ENCODE measurements at places on chromosomes 3 and 15.

GRCh38 chr15:81157195-81157938 is 23.3 kb downstream of the CFAP161 start:
- DNase-seq = no peak

- no peak for DNase-seq
Measured at GRCh38 chr15:98703126-98703685, 54.9 kb downstream of the IGF1R start.

DNA sequence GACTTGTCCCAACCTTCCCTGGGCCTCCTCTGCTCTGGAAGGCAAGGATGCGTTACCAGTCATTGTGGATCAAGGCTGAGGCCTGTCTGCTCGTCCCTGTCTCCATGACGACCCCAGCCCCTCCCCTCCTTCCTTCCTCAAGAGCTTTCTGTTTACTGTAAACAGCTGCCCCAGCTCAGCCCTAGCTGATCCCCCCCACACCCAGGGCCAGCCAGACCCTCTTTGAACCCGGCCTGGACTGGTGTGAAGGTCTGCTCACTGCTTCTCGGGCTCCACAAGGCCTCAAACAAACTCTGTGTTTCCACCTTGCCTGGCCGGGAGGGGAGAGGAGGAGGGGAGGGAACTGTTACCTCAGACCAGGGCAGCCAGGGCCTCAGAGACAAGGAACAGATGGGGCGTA is 16.9 kb downstream of the VPS18 start:
- DNase-seq = no peak

DNA sequence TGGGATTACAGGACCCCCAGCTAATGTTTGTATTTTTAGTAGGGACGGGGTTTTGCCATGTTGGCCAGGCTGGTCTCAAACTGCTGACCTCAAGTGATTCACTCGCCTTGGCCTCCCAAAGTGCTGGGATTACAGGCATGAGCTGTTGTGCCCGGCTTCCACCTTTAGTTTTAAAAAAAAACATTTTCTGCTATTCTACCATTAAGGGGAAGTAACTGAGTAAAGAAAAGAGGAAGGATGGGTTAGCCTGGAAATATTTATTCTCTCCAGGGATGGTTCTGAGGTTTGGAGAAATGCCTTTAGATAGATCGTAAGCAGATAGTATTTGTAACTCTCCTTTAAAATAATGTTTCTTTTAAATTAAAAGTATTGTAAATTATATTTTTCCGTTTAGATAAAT is 3.1 kb downstream of the AP4E1 start:
- no peak for DNase-seq

DNA sequence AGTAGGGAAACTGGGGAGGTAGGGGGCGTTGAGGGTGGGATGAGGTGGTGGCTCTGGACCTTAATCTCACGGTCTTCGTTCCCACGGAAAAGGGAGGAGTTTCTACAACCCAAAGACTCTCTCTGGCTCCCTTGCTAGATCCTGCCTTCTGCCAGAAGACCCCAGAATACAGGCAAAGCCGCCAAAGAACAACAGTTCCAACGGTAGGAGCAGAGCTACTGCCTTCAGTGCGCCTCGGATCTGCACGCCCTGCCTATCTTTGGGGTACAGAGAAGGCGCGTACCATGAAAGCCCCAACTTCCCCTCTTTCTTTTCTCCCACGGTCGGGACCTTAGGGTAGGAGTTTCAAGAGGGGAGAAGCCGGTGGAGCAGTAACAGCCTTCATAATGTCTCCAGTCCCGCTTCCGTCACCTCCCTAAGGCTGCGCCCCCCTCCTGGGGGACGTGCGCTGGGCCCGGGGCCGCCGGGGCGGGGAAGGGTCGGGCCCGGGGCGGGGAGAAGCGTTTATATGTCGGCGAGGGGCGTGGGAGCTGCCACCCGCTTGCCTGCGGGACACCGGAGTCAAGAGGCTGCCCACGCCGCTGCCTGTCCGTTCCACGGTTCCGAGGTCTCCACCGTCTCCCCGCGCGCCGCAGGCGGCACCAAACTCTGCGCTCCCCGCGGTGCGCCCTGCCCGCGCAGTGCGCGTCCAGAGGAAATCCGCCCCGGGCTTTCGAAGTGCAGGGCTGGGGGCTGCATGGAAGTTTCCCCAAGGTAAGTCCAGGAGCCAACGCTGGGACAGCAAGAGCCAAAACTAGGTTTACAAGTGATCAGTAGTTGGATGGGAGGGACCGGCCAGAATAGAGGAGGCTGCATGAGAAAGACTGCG is at the start of gene COL6A6:
COL6A6 (plus strand) TSS at position 533 of the 868 bp plus-strand sequence. CDS start 43,188 bp downstream, outside the sequence.
- DNase-seq = no peak

DNA sequence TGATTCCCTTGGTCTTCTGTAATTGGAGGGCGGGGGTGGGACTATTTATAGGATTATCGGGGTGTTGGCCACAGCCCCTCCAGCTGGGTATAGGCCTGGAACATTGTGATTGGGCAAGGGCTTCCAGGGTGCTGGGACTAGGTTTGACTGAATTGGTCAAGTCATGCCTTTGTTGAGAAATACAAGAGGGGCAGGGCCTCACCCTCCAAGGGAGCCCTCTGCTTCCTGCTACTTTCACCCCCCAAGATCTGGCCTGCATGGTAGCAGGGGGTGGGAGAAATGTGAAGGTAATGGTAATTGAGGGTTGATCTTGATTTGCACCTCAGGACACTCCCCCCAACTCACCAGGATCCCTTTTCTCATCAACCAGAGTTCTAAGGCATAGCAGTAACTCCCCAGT is 25.2 kb downstream of the TRIM71 start:
- DNase-seq = no peak

- no peak for DNase-seq
Measured at GRCh38 chr3:55735976-55736375, 248.9 kb upstream of the WNT5A start.

DNA sequence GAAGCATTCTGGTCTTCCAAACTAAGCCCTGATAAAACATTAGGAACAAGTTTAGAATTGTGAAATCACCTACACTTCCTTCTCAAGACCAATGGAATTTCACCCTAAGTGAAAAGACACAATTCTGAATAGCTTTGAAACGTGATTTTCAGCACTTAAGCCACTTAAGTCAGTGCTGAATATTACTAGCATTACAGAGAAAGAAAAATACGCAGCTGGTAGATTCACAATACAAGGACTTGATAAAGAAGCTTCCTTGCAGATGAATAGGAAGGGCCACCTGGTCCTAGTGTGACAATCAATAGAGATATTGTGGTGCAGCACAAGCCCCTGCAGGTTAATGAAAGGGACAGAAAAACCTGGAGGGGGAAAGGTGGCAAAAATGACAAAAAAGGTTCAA is 353.1 kb upstream of the ALCAM start:
- no peak for DNase-seq

DNA sequence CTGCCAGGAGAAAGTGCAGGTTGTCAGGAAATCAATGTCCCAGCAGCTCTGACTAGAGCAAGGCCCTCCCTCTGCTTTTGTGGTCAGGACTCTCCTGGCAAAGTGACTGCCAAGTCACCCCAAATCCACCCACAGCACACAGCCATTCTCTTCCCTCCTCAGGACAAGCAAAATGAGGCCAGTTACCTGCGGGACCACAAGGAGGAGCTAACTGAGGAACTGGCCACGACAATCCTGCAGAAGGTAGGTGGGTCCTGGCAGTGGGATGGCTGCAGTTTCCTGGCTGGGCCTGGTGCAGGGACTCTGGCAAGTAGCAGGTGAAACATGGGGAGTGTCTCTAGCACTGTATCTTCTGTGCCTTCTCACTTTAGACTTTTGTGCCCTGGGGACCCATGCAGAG is 142.5 kb upstream of the EIF1B start:
- no peak for DNase-seq

DNA sequence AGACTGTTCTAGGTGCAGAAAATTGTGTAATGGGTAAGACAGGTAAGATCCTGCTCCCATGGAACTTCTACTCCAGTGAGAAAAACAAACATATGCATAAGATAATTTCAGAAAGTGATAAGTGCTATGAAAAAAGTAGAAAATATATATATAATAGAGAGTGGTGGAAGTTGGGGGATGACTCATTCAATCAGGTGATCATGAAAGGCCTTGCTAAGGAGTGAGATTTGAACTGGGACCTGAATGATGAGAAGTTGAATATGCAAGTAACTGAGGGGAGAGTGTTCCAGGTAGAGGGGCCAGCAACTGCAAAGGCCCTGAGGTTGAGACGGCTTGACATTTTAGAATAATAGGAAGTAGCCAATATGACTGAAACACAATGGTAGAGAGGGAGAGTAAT is 92.3 kb upstream of the TNIK start:
- no peak for DNase-seq

DNA sequence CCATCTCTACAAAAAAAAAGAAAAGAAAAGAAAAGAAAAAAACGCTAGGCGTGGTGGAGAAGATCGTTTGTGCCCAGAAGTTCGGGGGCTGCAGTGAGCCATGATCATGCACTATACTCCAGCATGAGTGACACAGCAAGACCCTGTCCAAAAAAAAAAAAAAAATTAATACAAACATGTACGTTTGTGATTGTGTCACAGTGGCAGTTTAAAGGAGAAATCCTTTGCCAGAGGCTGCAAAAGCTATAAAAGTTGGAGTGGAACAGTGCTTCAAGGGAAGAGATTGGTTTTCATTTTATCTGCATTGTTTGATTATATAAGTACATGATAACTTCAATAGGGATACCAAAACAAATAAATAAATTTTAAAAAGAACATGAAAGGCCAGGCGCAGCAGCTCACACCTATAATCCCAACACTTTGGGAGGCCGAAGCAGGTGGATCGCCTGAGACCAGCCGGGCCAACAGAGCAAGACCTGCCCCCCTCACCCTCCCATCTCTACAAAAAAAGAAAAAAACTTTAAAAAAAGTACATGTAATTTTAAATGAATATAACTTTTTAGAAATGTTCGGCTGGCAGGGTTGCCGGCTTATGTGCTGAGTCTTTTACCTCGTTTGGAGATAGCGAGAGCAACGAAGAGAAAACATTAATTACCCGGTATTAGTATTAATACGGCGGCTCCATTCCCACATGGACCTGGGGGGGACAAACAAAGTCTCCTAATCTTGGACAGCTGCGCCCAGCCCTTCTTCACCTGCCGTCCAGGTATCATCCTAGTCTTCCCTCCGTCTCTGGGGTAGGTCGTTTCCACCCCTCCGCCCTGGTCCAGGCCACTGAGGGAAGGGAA is 573 bp upstream of the DIS3L start:
- DNase-seq = no peak

DNA sequence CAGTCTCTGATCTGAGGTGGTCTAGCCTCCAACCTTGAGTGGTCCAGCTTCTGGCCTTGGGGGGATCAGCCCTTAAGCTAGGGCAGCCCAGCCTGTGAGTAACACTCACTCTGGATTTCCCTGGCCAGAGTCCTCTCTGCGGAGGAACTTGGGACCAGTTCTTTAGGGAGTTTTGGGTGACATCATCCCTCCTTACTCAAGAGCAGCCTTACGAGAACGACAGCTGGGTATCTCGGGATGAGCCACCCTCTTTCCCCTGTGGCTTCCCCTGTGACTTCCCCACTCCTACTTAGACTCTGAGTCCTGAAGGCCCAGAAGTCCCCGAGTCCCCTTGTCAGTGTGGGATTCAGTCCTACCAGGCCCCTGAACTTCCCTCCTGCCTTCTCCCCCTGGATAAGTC is 10.2 kb upstream of the PLXND1 start:
- DNase-seq = no peak

DNA sequence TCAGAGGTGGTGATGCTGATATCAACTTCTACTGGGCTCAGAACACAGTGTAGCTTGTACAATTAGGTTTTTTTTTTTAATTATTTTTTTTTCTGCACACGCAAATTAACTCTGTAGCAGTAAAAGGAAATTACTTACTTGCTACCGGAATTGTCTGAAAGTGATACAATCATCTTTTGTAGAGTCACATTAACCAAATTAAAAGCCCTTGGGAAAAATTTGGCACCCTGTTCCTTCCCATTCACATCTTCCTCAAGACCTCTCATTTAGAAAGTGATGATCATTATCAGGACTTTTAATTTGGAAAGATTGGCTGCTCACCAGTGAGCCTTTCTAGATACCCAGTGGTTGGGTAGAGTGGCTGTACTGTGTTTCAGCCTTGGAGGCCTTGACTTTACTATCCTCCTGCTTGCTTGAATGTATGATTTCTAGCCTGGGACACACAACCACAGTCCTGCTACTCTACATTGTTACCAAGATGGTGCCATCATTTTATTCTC is 158.3 kb downstream of the ECT2 start:
- DNase-seq = no peak

DNA sequence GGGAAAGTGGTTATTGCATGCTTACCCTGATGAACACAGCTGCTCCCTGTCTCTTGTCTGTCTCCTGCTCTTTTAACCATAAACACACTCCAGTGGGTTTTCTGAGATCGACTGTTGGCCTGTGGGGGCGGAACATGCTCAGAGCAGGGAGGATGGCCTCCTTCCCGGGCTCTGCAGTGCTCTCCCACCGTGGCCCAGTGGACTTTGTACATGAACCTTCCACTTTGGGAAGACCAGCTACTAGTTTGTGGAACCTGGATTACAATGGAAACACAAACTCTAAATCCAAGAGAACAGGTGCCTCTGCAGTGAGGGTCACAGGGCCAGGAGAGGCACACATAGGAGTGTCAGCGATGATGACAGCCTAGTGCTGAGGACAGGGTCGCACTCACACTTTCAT is 56.5 kb downstream of the KLF13 start:
- no peak for DNase-seq

DNA sequence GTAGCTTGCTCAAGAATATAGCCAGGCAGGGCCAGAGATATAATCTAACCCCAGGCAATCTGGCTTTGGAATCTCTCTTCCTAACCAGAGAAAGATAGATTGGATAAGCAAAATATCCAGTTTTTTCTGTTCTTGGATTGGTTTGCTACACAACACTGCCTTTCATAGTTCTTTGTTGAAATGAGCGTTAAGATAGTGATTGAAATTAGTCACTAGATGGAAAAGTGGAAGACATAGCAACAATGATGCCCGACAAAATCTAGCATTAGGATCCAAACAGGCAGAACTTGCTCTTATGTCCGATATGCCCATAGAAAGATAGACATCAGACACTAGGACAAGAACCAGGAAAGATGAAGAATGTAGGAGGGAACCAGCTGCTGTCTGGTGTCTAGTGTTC is 77.3 kb upstream of the COL8A1 start:
- DNase-seq = no peak

GRCh38 chr15:64731012-64731804 is 44.2 kb downstream of the RBPMS2 start:
- peak; percentile 84 for DNase-seq

- DNase-seq = no peak
Measured at GRCh38 chr15:92050220-92050898, 196.9 kb downstream of the SLCO3A1 start.

All from activated naive CD4-positive, alpha-beta T cell (primary cell).